Activated naive CD4-positive, alpha-beta T cell treated with anti-CD3 and anti-CD28 coated beads, Interleukin-2, amount 50 U/mL, for 16 hours (primary cell): ENCODE measurements at places on chromosomes 4 and X.

DNA sequence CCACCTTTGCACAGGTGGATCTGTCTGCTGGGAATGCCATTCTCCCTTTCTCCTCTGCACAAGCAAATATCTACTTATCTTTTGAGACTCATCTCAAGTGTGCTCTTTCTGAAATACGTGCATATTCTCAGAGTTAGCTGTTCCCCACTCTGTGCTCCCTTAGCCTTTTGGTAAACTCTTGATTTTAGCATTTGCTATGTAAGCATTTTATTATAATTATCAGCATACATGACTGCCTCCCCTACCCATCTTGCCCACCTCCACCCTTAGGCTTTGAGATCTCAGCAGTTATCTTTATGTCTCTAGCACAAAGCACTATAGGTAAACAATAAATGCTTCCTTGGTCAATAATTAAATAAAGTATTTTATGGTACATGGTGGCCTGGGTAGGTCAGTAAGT lies 11.5 kb downstream of the DRP2 start:
- no peak for DNase-seq

DNA sequence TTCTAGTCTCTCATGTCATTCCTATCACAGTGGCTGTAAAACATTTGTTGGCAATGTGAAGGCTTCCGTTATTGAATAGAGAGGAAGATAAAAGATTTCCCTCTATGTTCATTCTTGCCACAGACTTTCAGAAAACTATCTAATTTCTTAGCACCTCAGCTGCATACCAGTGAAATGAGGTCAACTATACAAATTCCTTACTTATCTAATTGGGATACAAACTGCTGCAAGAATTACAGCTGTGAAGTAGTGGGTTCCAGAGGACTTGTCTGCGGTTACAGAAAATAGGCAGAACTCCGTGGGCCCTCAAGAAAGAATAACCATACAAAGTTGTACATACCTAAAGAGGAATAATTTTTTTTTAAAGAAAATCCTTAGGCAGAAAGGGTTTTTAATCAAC lies 175.8 kb downstream of the PPP1R2C start:
- no peak for DNase-seq

DNA sequence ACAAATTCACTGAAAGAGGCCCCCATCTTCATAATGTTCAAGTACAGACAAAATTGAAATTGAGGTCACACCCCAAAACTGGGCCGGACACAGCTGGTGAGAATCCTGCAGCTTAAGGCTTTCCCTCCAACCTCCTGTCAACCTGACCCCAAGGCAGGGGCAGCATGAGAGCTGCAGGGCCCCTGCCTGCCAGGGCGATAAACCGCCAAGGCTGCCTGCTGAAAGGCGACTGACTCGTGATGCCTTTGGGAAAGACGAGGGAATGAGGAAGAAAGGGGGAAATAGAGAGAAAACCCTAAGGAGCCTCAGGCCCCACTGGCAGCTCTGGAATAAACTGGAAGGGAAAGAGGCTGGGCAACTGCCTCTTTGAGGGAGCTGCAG lies 7.3 kb upstream of the IRAK1 start:
- no peak for DNase-seq

- DNase-seq = no peak
These were observed 424.8 kb upstream of the MAD2L1 start for GRCh38 chr4:120491481-120491880.

DNA sequence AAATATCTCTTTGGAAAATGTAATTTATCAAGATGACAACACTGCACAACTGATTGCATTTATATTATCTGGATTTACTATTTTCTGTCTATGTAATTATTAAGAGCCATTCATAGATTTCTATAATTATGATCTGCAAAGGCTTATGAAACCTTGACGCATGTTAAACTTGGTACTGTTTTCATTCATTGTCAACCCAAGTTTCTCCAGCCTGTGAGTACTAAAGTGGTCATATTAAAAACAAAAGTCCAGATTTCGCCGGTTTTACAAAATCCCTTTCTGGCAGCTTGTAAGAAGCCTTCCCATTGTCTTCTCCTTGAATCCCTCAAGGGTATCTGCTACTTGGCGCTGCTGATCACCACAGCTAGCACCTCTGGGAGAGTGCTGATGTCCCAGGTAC lies 19.7 kb upstream of the GRPR start:
- DNase-seq = no peak

GRCh38 chrX:6734844-6735634 lies 200.1 kb upstream of the VCX3A start:
- no peak for DNase-seq

DNA sequence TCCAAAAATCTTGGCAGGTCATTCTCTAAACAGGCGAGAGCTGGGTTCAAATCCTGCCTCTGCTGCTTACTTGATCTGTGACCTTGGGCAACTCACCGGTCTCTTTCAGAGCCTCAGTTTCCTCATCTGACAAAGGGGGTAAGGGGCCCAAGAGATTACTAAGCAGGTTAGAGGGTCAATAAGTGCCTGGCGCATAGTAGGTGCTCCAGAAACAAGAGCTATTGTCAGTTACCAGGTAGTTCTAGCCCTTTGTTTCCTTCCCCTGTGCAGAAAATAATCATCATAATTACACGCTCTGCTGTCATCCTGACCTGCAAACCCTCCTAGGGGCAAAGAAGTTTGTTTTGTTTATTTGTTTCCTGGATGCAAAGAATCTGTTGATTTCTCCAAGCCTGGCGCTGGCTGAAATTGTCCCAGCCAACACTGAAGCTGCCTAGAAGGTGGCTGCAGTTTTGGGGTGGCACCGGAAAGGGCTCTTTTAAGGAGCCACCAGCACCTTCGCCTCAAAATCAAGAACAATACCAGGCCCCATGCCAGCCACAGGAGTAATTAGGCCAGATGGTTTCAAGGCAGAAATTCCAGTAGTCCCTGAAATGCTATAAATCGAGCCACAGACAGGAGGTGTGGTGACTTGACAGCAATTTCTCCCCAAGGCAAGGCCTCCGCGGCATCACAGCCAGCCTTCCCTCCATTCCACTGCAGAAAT lies 10.2 kb upstream of the KIAA0232 start:
- no peak for DNase-seq

DNA sequence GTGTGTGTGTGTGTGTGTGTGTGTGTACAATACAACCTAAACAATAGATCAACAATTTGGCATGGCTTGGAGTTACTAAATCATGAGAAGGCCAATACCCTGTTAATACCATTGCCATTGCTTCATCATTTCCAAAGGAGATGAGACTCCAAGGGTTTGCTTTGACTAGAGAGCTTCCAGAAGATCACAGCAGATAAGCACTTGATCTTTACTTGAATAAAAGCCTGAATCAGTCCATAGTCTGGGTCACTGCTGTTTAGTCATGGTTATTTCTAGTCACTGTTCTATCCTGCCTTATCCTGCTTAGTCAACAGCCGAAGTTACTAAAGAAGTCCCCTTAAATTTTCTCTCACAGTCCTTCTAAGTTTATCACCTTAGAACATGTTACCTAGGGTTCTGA lies 58.2 kb downstream of the RAB40AL start:
- no peak for DNase-seq

DNA sequence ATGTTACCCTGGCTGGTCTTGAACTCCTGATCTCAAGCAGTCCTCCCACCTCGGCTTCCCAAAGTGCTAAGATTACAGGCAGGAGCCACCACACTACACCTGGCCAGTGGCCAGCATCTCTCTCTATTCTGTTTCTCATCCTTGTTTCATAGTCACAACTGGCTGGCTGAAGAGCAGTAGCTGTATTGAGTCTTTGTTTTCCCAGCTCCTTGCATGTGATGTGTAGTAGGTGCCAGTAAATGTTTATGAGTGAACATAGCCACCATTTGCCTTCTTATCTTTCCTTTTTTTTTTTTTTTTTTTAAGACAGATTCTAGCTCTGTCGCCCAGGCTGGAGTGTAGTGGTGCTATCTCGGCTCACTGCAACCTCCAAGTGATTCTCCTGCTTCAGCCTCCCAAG lies 23.6 kb downstream of the NUDT9 start:
- no peak for DNase-seq
